Esophagus muscularis mucosa (tissue), 4 donors: ENCODE measurements at places on chromosomes 2 and 18. TPM values are rescaled to one million over a fixed set of nuclear protein-coding genes. Genes with fewer than 3 reads are reported as not detected.

SRD5A2 gene
- total RNA-seq, result 0.06 TPM

CFC1 gene
- not detected for total RNA-seq

GRHL1 gene
- 0.86 TPM for total RNA-seq

LAMA3 gene
- 11.9 TPM for total RNA-seq

MXD1 gene
- total RNA-seq, result 8.5 TPM

ZNF516 gene
- total RNA-seq, result 28.5 TPM

BOLL gene
- not detected for total RNA-seq

GRCh38 chr2:23330214-23330613 lies 54.8 kb upstream of the KLHL29 start:
- no peaks in the 10 kb centered on the region for H3K36me3 ChIP-seq
- H3K4me1 ChIP-seq, result no peaks in the 10 kb centered on the region
- H3K27ac ChIP-seq, result no peak overlapping the region

DNA sequence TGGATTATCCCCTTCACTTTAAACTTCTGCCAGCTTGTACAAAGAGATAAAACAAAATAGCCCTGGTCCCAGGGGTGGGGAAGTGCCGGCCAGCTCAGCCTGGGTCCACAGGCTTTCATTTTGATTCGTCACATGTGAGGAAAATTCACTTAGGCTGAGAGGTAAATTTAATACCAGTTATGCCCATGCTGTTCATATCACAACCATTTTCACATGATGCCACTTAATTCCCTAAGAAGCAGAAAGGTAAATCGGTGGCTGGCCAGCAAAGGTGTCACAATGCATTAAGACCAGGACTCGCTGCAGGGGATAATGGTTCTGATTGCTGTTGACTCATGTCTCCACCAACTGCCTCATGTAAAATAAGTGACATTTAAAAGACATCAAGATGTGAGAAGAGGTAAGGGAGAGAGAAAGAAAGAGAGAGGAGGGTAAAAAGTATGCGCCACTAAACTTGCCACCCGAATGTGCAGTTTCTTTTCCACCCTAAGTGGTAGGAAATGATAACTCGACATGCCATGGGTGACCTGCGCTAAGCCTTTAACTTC lies 261.0 kb upstream of the SIX3 start:
- H3K36me3 ChIP-seq, result no peaks in the 10 kb centered on the region
- no peak overlapping the region for H3K4me3 ChIP-seq
- no peaks in the 10 kb centered on the region for H3K27me3 ChIP-seq
- H3K27ac ChIP-seq, result no peak overlapping the region
- H3K4me1 ChIP-seq, result peaks cover 6% of the 10 kb centered on the region

DNA sequence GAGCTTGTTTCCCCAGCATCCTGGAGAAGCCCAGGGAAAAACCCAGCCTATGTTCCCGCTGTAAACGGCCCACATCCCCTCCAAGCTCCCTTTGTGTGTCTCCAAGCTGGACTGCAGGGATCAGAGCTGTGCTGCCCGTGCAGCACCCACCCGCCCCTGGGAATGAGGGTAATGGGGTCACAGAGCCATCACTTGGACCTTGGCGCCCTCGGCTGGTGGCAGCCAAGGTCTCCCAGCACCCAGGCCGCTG lies 670 bp upstream of the INPP5D start:
- peaks cover 41% of the 10 kb centered on the region for H3K4me1 ChIP-seq
- H3K36me3 ChIP-seq, result no peaks in the 10 kb centered on the region
- no peak for DNase-seq
- H3K27me3 ChIP-seq, result no peaks in the 10 kb centered on the region
- H3K4me3 ChIP-seq, result no peak overlapping the region

DNA sequence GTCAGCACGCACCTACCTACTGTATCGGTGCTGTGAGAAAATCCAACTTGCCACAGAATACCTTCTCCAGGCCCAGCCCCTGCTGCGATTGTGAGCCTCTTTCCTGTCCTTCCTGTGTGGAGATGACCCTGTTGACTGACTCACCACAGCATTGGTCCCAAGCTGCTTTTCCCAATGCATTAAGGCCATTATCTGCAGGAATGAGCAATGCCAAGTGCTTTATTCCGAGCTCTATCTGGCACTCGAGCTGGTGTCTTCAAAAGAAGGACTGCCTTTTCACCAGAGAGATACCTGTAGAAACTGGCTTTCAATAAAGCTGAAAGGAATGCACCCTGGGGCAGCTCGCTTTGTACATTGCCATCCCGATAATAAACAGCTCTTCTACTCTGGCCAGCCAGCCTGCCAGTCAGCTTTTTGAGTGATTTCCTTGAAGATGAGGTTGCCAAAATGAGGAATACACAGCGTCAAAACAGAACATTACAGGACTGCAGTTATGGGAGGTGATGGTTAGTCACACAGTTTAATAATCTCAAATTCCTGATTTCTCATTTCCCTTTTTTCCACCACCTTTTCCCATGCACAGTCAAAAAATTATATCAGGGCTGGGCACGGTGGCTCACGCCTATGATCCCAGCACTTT lies 8.3 kb upstream of the RNF103 start:
- H3K4me3 ChIP-seq, result no peak overlapping the region
- H3K27me3 ChIP-seq, result no peaks in the 10 kb centered on the region
- DNase-seq, result no peak
- no peaks in the 10 kb centered on the region for H3K36me3 ChIP-seq
- no peaks in the 10 kb centered on the region for H3K4me1 ChIP-seq
- no peak overlapping the region for H3K27ac ChIP-seq

- no peaks in the 10 kb centered on the region for H3K36me3 ChIP-seq
- H3K27ac ChIP-seq, result no peak overlapping the region
- H3K27me3 ChIP-seq, result no peaks in the 10 kb centered on the region
- no peak overlapping the region for H3K4me3 ChIP-seq
Measured at GRCh38 chr2:2410987-2411386, 79.9 kb upstream of the MYT1L start.

DNA sequence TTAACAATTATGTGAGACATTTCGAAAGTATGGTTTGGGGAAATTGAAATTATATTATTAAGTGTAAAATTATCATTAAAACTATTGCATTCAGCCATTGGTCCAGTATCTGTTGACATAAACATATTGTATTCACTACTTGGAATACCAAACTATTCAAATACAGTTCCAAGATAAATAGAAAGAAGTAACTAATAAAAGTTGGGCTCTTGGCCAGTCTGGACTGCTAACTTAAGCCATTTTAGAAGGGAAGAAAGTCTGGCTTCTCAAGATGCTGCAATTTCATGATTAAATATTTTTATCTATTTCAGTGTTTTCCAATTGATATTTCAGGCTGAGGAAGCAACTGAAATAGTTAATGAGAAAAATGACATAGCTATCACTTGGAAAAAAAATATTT lies 109.8 kb upstream of the CHRNA1 start:
- peaks cover 16% of the 10 kb centered on the region for H3K4me1 ChIP-seq
- no peak overlapping the region for H3K27ac ChIP-seq
- H3K27me3 ChIP-seq, result no peaks in the 10 kb centered on the region
- H3K4me3 ChIP-seq, result no peak overlapping the region
- H3K36me3 ChIP-seq, result no peaks in the 10 kb centered on the region
- no peak for DNase-seq

GRCh38 chr2:212722046-212722445 lies 183.4 kb upstream of the ERBB4 start:
- H3K36me3 ChIP-seq, result no peaks in the 10 kb centered on the region
- no peaks in the 10 kb centered on the region for H3K27me3 ChIP-seq
- no peak overlapping the region for H3K27ac ChIP-seq
- no peak overlapping the region for H3K4me3 ChIP-seq

GRCh38 chr2:219401606-219402005 lies 13.9 kb upstream of the DNPEP start:
- H3K4me1 ChIP-seq, result peaks cover 61% of the 10 kb centered on the region
- H3K27me3 ChIP-seq, result no peaks in the 10 kb centered on the region
- no peaks in the 10 kb centered on the region for H3K36me3 ChIP-seq
- DNase-seq, result no peak
- no peak overlapping the region for H3K4me3 ChIP-seq

- no peak overlapping the region for H3K27ac ChIP-seq
- H3K27me3 ChIP-seq, result no peaks in the 10 kb centered on the region
- DNase-seq, result no peak
- no peaks in the 10 kb centered on the region for H3K4me1 ChIP-seq
- no peaks in the 10 kb centered on the region for H3K36me3 ChIP-seq
Measured at GRCh38 chr2:4214444-4215205, 511.2 kb downstream of the DCDC2C start.

DNA sequence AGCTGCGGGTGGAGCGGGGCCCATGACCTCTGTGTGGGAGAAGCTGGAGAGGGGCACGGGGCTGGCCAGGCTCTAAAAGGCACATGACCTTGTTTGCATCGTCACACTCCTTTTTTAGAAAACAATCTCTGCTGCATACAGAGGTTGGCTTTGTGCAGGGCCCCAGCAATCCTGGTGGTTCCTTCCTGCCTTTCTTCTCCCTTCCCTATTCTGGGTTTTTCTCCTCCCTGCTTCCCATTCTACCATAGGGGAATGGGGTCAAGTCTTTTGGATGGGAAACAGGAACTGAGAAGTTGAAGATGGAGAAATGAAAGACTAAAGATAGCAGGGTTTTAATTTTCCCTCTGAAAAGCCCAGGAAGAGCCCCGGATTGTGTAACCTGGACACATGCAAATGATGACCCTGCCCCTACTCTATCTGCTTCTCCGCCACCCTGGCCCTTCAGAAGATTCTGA lies 53.9 kb downstream of the ASAP2 start:
- peaks cover 87% of the 10 kb centered on the region for H3K4me1 ChIP-seq
- no peaks in the 10 kb centered on the region for H3K27me3 ChIP-seq
- peak overlapping the region; percentile 74 for H3K27ac ChIP-seq
- no peak overlapping the region for H3K4me3 ChIP-seq
- H3K36me3 ChIP-seq, result no peaks in the 10 kb centered on the region
- no peak for DNase-seq

DNA sequence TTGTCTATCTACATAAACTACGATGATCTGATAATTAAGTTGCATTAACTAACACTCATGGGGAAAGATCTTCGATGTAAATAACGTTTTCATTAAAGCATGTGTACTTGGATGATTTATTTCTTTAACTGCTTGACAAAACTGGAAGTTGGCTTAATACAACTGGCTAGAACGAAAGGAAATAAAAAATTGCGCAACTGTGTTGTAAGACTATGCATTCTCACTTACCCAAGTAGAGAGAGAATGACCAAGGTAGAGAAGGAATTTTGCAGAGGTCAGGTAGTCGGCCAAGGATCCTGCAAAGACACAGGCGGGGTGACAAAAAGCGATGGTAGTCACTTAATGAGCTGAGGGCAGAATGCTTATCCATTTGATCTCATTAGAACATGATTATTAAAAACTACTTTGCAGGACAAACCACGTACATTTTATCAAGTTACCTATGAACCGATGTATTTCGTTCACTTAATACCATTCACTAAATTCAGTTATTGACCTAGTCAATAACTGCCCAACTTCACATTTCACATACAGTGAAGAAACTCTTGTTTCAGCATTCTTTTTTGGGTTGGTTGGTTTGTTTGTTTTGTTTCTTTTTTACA lies 900 bp downstream of the SLC40A1 start:
- peak overlapping the region; percentile 83 for H3K4me3 ChIP-seq
- H3K4me1 ChIP-seq, result peaks cover 62% of the 10 kb centered on the region
- H3K27me3 ChIP-seq, result no peaks in the 10 kb centered on the region
- no peak for DNase-seq
- no peaks in the 10 kb centered on the region for H3K36me3 ChIP-seq
- H3K27ac ChIP-seq, result peak overlapping the region; percentile 87

DNA sequence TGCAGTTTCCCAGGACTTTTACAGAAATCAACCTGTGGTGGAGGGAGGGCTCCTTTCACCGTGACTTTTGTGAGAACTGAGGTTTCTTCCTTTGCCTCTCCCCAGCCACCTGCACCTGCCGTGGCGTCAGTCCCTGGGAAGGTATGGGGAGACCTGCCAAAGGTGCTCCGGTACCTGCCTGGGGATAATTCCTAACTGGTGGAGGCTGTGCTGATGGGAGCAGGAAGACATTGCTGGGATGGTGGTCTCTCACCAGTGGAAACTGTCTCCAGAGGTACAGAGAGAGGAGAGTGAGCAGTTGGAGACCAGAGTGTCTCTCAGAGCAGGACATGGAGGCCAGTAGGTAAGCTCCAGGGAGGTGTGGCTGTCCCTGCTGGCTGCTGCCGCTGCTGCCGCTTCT lies 52.6 kb downstream of the CIB4 start:
- no peaks in the 10 kb centered on the region for H3K36me3 ChIP-seq
- no peak overlapping the region for H3K27ac ChIP-seq
- H3K4me3 ChIP-seq, result no peak overlapping the region
